ENCODE measurements at places on chromosomes 12 and 14.
A peak's percentile ranks its signal among the peaks of the same experiment; 100 is the strongest.

GRCh38 chr14:38065106-38065762, 142.5 kb upstream of the SSTR1 start:
- peak; percentile 5 for DNase-seq

GRCh38 chr14:33709711-33710110, 241.2 kb downstream of the EGLN3 start:
- DNase-seq = no peak

DNA sequence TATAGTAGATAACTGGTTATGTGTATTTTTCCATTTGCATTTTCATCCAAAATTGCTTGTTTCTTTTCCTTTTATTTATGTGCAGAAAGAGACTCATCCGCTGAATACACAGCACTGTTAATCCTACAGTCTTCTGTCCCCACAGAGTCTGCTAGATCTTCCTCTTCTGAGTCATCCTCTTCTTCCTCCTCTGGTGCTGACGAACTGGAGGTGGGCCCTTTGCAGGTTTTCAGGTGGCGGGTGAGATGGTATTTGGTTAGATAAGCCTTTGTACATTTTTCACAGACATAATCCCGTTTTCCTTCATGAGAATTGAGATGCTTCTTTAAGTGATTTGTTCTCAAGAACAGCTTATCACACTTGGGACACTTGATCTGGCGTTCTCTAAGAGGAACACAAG, 26.8 kb downstream of the PRDM4 start:
- no peak for DNase-seq

- DNase-seq = no peak
Measured at GRCh38 chr14:22489957-22490950, 98.8 kb downstream of the DAD1 start.

GRCh38 chr12:4151362-4152121, 122.0 kb upstream of the CCND2 start:
- DNase-seq = no peak

DNA sequence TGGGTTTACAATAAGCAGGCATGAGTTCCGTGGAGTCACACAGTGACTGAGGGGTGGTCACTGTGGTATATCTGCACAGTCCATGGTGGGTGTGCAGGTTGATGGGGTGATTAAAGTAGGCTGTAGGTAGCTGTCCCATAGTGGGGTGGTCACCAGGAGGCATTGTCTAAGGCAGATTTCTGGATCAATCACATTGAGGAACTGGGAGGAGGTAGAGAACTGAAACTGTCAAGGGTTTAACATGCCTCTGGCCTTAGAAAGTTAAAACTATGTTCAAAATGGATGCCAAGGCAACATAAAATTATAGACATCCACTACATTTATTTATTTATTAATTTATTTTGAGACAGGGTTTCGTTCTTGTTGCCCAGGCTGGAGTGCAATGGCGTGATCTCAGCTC, 8.3 kb downstream of the ADCK1 start:
- DNase-seq = no peak

- DNase-seq = no peak
Measured at GRCh38 chr14:60561845-60562746, 53.1 kb downstream of the SIX6 start.

GRCh38 chr12:75820071-75820470, 211.5 kb downstream of the PHLDA1 start:
- DNase-seq = no peak

DNA sequence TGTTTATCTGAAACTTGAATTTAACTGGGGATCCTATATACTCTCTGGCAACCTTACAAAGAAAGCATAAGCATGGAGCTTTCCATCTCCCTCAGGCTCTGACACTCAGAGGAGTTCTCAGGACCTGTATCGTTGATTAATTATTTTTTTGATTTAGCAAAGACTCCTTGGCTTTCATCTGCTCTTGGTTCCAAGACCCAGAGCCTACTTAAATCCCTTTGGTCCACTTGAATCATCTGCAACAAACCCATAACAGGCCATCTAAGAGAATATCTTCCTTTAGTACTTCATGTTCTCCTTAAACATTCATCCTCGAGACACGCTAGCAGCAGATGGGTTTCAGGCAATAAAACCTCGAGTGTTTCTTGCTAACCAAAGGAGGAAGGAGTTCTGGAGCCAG, 85.4 kb downstream of the ZFP36L1 start:
- no peak for DNase-seq

- DNase-seq = no peak
Measured at GRCh38 chr12:103504606-103505005, 8.8 kb upstream of the C12orf42 start.

DNA sequence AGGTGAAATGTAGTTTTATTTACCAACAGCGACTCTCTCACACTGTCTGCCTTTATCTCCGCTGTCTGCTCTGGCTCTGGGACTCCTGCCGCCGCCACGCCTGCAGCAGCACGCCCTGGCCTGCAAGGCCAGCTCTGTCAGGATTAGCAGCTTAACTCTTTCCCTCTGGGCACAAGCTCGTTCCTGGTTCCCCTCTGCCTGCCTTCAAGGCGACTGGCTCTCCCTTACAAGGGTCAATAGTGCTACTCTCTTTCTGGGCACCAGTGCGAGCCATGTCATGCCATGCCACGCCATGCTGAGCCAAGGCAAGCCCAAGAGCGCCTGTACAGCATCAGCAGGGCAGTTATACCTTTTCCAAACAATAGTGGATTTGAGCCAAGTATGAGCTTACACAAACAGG, 3.6 kb upstream of the CLEC2B start:
- DNase-seq = no peak

DNA sequence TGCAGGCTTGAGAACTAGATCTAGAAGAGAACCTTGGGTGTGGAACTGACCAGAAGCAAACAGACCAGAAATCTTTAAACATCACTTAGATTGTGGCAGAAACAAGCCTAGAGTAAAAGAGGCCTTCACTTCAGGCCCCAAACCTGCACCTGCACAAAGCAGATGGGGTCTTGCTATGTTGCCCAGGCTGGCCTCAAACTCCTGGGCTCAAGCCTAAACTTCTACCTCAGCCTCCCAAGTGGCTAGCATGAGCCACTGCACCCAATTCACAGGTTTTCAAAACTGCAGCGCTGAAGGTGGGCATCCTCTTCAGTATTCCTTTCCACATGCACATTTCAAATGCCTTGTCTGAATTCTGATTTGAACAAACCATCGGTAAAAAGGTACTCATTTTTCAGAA, 19.9 kb downstream of the MOK start:
- no peak for DNase-seq

GRCh38 chr12:527241-527640, 67.5 kb downstream of the B4GALNT3 start:
- DNase-seq = no peak

DNA sequence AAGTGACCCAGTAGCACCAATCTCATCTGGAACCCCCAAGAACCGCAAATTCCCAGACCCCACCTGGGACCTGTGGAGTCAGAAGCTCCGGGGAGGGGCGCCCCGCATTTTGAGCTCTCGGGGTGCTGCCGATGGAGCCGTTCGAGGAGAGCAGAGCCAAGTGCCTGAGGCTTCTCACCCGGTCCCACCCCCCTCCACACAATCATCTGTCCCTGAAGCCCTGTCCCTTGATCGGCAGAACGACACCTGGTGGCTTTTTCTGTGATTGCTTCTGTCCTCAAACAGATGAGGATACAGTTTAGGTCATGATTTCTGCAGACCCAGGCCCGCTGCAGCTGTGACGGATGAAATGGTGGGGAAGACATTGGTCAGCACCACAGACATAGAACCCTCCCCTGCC, 74.7 kb downstream of the NOC4L start:
- DNase-seq = peak; percentile 43

DNA sequence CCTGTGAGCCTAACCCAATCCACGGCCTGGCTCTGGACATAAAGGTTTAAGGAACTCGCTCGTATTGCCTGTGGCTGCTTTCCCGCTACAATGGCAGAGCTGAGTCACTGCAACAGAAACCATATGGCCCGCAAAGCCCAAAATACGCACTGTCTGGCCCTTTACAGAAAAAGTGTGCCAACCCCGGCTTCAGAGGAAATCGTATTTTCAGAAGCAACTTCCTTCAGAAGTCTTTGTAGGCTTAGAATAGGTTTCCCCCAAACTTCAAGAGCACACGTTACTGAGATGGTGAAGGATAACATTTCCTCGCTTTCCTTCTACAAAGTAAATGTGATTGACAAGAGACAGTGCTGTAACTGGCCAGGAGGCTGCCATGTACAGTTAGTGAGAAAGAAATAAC, 34.8 kb upstream of the TESC start:
- DNase-seq = peak; percentile 26

- no peak for DNase-seq
Measured at GRCh38 chr12:31002999-31003398, 70.7 kb upstream of the DDX11 start.

GRCh38 chr14:55070981-55071411, 19.5 kb downstream of the MAPK1IP1L start:
- no peak for DNase-seq

DNA sequence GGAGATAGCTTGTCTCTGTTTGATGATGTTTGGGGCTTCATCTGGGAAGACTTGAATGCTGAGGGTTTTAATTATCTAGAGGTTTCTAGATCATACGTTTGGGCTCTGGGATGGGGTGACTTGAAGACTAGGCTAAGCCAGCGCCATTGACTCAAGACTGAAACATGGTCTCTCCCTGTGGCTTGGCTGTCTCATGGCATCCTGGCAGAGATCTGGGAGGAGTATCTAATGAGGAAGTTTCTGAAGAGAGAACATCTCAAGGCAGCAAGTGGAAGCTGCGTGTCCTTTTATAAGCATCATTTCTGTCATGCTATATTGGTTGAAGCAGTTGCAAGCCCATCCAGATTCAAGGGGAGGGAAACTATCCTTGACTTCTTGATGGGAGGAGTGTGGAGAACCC, 104.8 kb downstream of the UNC79 start:
- DNase-seq = no peak
